Left renal cortex interstitium (tissue), 4 donors: ENCODE measurements at places on chromosomes 6 and 20. TPM values are rescaled to one million over a fixed set of nuclear protein-coding genes. Genes with fewer than 3 reads are reported as not detected.

ASCC3 gene
- polyA plus RNA-seq = 24.5 TPM

BACH2 gene
- polyA plus RNA-seq = 9.9 TPM

- no peak for DNase-seq
These were observed 82.7 kb downstream of the SAMD3 start for GRCh38 chr6:130140084-130140483.

DNA sequence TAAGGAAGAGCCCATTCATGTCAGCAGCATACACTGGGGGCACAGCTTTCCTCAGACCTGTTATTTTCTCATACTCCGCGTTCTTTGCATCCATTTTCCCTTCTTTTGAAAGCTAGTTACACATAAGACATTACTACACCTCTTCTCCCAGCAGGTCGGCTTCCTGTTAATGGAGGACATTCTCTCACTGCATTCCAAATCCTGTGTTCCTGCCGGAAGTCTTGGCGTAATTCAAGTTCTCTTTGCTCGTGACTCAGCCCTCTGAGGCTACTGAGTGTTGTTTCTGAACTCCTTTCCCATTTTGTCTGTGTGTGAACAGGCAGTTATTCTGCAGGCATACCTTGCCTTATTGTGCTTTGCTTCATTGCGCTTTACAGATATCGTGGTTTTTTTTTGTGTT lies 97.5 kb upstream of the ZBTB24 start:
- no peak for DNase-seq

- DNase-seq = no peak
These were observed 113.5 kb downstream of the JARID2 start for GRCh38 chr6:15359335-15359862.

DNA sequence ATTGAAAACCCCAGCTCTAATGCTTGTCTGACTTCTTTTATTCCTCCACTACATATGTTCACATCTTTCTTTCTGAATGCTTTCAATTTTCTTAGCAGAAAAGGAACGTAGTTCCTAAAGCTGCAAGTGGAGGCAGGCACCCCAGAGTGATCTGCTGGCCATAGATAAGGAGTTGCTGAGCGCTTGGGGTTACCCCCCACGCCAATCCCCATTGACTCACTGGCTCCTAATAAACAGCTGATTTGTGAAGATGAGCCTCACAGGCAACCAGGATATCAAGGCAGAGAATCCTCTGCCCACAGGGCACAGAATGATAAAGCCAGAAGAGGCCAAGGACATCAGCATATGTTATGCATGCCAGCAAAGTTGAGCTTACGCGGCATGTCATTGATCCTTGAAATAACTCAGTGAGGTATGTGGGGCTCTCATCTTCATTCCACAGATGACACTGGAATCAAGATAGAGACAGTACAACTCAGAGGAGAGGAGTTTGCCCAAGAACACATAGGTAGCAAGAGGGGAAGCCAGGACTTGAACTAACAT lies 129.1 kb upstream of the PTPRT start:
- DNase-seq = no peak
